ENCODE measurements at places on chromosomes 5 and 9.

DNA sequence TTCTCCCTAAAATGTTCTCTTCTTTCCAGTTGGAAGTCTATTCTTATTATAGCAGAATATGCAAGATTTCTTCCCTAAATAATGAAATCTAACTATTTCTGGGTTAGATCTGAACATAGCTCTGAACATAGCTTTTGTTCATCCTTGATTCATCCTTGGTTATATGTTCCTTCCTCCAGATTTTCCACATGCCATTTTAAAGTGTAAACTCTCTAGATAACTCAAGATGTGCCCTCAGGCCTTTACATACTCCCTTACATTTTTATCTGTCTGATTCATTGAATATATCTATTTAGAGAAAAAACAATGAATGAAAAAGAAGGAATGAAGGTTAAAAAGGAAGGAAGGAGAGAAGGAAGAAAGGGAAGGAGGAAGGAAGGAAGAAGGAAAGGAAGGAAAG lies 100.9 kb downstream of the FBXO38 start:
- DNase-seq: peak; percentile 11

GRCh38 chr5:155508673-155509072 lies 495.1 kb downstream of the KIF4B start:
- DNase-seq: no peak

- DNase-seq: peak; percentile 66
Observed at GRCh38 chr5:74546796-74547195, 93.7 kb downstream of the ENC1 start.

DNA sequence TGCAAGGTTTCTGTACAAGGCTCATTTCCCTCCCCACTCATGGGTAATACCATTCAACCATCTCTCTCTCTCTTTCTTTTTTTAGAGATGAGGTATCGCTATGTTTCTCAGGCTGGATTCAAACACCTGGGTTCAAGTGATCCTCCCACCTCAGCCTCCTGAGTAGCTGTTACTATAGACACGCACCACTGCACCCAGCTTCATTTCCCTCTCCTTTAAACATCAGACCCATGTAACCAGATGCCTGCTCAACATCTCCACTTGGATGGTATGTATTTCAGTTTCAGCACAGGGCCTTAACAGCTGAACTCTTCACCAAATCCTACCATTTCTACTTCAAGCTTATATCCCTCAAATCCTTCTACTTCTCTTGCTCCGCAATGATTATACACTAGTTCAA lies 117.4 kb downstream of the SSBP2 start:
- no peak for DNase-seq

DNA sequence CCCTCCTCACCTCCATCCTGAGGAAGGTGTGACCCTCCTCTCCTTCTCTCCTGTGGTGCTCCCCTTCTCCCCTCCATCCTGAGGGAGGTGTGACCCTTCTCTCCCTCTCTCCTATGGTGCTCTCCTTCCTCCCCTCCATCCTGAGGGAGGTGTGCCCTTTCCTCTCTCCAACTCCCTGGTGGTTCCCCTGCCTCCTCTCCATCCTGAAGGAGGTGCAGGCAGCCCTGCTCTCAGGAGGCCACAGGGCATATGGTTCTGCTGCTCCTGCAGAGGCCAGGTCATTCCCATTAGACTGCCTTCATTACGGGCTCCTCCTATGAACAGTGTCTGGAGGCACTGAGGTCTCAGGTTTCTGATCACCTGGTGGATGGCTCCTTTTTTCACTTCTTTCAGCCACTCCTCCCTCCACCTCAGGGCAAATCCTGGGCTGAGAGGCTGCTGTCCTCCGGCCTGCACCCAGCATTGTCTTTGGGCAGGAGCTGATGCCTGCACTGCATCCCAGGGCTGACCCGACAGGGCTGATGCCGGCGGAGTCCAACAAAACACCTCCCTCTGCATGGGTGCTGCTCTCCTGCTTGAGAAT lies 197.1 kb downstream of the MED10 start:
- DNase-seq: no peak

GRCh38 chr5:180126716-180127681 lies 55.4 kb upstream of the RNF130 start:
- no peak for DNase-seq

GRCh38 chr5:171913987-171914273 lies 92.5 kb downstream of the FBXW11 start:
- DNase-seq: peak; percentile 11

DNA sequence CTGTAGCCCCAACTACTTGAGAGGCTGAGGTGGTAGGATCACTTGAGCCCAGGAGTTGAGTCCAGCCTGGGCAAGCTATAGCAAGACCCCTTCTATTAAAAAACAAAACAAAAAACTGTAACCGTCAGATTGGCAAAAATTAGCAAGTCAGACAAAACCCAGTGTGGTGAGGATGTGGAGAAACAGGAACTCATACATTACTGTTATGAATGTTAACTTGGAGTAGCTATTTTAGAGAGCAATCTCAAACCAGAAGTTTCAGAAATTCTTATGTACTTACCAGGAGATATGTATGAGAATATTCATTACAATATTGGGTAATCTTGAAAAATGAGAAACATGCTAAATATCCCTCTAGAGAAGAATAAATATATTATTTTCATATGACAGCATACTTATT lies 120.3 kb downstream of the INVS start:
- no peak for DNase-seq

DNA sequence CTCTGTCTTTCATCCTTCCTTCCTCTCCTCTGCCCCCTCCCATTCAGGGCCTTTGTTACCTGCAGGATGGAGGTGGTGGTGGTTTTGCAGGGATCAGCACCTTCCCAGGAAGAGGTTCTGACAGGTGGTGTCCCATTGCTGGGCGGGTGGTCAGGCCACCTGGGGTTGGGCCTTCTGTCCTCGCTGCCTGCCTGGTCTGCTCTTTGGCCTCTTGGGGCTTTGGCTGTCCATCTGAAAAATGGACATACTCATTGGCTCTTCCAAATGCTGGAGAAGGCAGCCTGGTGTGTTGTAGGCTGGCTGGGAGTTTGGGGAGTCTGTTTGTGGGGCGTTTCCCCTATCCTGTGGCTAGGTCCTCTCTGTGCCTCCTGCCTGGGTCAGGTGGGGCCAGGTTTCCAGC lies 4.3 kb downstream of the RXRA start:
- no peak for DNase-seq

GRCh38 chr9:108095496-108095895 lies 605.9 kb upstream of the KLF4 start:
- no peak for DNase-seq

GRCh38 chr9:121185774-121186403 lies 15.8 kb downstream of the RAB14 start:
- no peak for DNase-seq

GRCh38 chr5:14793851-14794250 lies 77.7 kb downstream of the ANKH start:
- no peak for DNase-seq

- no peak for DNase-seq
Observed at GRCh38 chr5:104048231-104048630, 485.6 kb upstream of the NUDT12 start.

GRCh38 chr5:132746954-132747615 lies at the start of gene CCNI2:
TSS of gene CCNI2 (plus strand) at chr5:132747426. CDS start at chr5:132747496, 70 bp downstream.
- DNase-seq: peak; percentile 56

GRCh38 chr9:129036923-129037766 lies 719 bp downstream of the MIGA2 start:
- DNase-seq: peak; percentile 23

DNA sequence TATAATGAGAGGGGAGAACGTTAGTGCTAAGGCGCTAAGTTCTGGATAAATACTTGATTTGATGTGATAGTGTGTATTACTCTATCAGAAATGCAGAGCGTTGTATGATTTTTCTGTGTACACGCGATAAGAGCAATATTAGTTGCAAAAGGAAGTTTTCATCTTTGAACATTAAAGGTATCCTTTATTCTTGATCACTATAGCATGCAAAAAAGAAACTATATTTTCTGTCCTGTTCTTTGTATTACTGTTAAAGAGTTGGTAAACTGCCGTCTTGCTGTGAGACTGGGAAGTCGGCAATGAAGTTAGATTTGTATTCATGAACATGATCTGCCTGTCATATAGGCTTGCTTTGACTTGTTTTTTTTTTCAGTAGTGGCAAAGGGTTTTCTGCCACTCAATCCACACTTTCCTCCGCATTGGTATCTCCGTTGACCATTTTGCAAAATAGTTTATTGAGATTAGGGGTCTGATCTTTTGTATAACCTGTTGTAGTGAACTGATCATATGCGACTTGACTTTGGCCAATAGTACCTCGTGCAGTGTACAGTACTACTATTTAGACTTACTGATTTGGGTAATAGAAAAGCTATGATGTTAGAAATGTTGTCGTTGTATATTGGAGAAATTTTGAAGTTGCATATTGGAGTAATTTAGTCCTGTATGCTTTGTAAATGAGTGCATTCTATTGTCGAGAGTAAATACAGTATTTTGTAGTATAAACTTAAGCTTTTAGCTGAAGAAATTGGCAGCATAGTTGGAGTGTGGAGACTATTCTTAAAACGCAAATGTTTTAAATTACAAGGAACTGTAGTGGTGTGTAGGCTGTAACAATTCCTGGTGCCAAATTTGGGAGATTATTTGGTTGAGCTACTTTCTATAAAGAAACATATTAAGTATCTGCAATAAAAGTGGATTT lies 1.7 kb downstream of the DENND4C start:
- peak; percentile 21 for DNase-seq

DNA sequence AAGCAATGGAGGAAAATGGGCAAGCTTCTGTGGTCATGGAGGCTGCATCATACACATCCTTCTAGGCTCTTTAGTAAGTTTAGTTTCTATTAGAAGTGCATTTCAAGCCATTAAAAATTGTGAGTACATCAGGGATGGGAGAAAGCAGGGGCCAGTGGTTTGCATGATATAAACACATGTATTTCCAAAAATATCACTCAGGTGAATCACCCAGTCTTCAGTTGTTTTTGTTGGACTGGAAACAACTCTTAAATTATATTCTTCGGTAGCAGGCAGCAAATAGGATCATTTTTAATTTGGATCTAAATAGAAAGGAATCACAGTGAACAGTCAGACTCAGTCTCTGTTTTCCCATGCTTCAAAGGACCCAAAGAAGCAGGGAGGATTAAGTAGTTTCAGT lies 657.9 kb downstream of the TLR4 start:
- no peak for DNase-seq

DNA sequence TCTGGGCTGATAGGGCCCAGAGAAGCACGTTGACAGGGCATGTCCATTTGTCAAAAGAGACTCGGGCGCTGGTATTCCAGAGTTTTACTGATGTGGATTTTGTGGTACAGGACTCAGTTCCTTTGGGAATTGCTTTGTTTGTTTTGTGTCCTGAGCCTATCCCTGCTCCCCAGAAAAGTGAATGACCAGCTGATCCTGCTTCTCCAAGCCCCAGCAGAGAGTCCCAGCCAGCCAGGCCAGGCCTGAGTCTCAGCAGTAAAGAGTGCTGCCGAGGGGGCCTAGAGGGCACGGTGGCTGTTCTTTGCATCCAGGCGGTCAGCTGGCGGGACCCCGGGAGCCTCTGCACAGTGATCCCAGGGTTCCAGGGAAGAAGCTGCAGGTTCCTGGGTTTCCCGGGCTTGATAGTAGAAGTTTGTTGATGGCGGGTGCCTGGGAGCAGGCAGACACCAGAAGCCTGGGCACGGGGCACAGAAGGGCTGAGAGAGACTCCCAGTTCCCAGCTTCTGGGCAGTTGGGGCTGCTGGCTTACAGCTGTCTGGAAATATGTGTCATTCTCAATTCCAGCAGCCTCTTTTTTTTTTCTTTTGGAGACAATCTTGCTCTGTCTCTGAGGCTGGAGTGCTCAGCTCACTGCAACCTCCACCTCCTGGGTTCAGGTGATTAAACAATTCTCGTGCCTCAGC lies 8.7 kb downstream of the PRDM12 start:
- no peak for DNase-seq

Data from ELR (cell line).